Type B pancreatic cell (in vitro differentiated cells): ENCODE measurements at places on chromosomes 5 and 9. TPM values are rescaled to one million over a fixed set of nuclear protein-coding genes. Genes with fewer than 3 reads are reported as not detected.

ZNF879 gene
- total RNA-seq, result 4.8 and 7.2 TPM in 2 replicates

NPR2 gene
- total RNA-seq, result 4.2 and 23.3 TPM in 2 replicates

MRPS30 gene
- total RNA-seq, result 50.1 and 52.9 TPM in 2 replicates

PCDHA1 gene
- total RNA-seq, result 0.45 TPM in 1 of 2 replicates, not detected in the other

AKNA gene
- total RNA-seq, result 11.5 and 14.0 TPM in 2 replicates

GABRA6 gene
- total RNA-seq, result not detected in 2 replicates

POU5F2 gene
- total RNA-seq, result 0.29 and 0.51 TPM in 2 replicates

GRCh38 chr5:99906776-99907175 lies 628.4 kb upstream of the FAM174A start:
- DNase-seq, result no peak
- H3K27ac ChIP-seq, result no peak overlapping the region
- H3K4me1 ChIP-seq, result no peaks in the 10 kb centered on the region
- no peaks in the 10 kb centered on the region for H3K36me3 ChIP-seq

DNA sequence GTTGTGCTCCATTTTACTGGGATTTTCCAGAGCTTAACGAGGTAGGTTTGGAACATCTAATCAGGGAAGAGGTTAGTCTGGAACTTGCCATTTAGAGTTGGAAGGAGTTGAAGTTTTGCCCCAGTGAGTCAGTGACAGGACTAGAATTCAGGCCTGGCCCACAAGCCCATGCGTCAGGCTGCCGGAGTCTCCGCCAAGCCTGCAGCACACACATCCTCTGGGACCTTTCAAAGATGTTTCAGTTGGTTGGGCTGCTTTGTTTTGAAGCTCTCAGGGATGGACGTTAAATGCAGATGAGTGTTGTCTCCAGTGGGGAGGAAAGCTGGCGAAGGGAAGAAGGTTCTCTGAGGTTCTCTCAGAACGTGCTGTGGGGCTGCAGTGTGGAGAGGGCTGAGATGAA lies 147.0 kb downstream of the PSAT1 start:
- no peak for DNase-seq
- H3K4me3 ChIP-seq, result no peak overlapping the region
- peaks cover 20% of the 10 kb centered on the region for H3K4me1 ChIP-seq
- no peak overlapping the region for H3K27ac ChIP-seq
- no peaks in the 10 kb centered on the region for H3K36me3 ChIP-seq

GRCh38 chr9:98790842-98791607 lies 5.3 kb downstream of the ANKS6 start:
- DNase-seq, result peak; percentile 82
- H3K4me3 ChIP-seq, result peak overlapping the region; percentile 28
- peak overlapping the region; percentile 81 for H3K27ac ChIP-seq
- H3K36me3 ChIP-seq, result peaks cover 26% of the 10 kb centered on the region

GRCh38 chr9:124793015-124793541 lies 16.1 kb downstream of the OLFML2A start:
- DNase-seq, result no peak
- H3K4me3 ChIP-seq, result no peak overlapping the region

- H3K27me3 ChIP-seq, result no peaks in the 10 kb centered on the region
- H3K27ac ChIP-seq, result no peak overlapping the region
- no peaks in the 10 kb centered on the region for H3K36me3 ChIP-seq
- no peaks in the 10 kb centered on the region for H3K4me1 ChIP-seq
- no peak overlapping the region for H3K4me3 ChIP-seq
Observed at GRCh38 chr5:98016771-98017170, 756.7 kb upstream of the RGMB start.

DNA sequence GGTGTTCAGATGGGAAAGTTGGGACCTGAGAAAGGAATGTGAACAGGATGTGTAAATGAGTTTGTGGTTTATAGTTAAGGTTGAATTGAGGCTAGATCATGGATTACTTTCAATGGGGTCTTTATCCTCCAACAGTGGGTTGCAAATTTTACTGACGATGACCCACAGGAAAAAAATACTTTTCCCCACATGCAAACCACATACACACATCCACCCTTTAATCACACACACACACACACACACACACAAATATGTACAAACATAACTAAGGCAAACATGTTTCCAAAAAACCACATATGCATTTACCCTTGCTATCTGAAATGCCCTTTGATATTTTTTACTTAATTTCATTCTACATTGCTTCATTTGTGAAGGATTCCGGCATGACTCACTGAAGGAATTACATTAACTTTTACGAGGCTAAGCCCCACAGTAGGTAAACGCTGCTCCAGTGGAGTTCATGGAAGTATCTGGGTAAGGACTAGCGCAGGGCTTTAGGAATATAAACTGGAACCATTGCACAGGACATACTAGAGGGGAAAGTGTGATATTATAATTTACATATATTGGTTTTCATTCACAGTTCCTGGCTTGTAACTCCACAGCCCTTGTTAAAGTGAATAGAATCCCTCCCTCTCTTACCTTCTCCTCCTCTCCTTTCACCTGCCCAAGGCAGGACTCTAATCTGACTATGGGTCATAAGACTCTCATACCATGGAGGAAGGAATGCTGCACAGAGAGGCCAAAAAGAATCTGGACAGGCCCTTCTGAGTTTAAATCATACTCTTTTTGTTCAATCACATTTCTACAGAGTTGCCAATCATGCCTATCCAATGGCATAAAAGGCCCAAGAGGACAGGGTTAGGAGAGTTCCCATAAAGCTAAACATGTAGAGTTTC lies 8.5 kb upstream of the SPEF2 start:
- H3K4me1 ChIP-seq, result no peaks in the 10 kb centered on the region
- no peak for DNase-seq
- H3K4me3 ChIP-seq, result no peak overlapping the region
- no peak overlapping the region for H3K27ac ChIP-seq

DNA sequence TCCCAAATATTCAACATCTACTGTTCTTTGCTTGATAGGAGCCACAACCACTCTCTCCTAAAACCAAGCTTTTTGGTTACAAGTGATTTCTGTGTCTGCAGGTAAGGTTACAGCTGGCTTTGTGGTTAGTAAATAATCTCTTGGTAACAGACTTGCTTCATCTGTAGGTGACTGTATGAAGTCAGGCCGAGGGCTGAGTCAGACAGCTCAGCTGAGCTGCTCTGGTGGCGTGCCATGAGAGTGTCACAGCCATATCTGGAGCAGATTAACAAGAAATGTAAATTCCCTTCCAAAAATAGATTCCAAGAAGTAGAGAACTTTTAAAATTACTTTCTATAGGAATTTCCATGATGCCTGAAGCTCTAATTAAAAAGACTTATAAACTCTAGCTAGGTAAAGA lies 23.7 kb upstream of the TAS2R1 start:
- H3K4me1 ChIP-seq, result peaks cover 5% of the 10 kb centered on the region
- no peak overlapping the region for H3K4me3 ChIP-seq
- no peaks in the 10 kb centered on the region for H3K36me3 ChIP-seq
- DNase-seq, result no peak

DNA sequence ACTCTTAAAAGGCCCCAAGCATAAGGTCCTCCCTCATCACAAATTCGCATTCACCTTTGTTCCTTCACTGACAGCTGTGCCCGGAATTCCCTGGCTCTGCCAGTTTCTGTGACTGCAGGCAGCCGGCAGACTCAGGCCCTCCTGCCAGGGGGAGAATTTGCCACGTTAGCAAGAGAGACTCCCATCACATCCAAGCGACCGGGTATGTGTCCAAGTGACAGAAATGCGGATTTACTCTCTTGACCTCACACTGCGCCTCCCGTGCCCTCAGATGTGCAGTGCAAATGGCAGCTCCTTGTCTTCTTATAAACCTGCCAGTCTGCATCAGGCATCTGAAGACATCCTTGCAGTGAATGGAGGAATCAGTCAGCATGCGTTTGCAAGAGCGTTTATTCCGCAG lies 187.1 kb upstream of the WWC1 start:
- no peak overlapping the region for H3K27ac ChIP-seq
- peaks cover 13% of the 10 kb centered on the region for H3K27me3 ChIP-seq
- no peak overlapping the region for H3K4me3 ChIP-seq
- H3K4me1 ChIP-seq, result peaks cover 28% of the 10 kb centered on the region

- no peak overlapping the region for H3K27ac ChIP-seq
- no peaks in the 10 kb centered on the region for H3K27me3 ChIP-seq
- peaks cover 17% of the 10 kb centered on the region for H3K4me1 ChIP-seq
- no peaks in the 10 kb centered on the region for H3K36me3 ChIP-seq
Observed at GRCh38 chr5:167008705-167009104, 1282.7 kb upstream of the WWC1 start.
